ENCODE measurements at places on chromosomes 11 and 22.

DNA sequence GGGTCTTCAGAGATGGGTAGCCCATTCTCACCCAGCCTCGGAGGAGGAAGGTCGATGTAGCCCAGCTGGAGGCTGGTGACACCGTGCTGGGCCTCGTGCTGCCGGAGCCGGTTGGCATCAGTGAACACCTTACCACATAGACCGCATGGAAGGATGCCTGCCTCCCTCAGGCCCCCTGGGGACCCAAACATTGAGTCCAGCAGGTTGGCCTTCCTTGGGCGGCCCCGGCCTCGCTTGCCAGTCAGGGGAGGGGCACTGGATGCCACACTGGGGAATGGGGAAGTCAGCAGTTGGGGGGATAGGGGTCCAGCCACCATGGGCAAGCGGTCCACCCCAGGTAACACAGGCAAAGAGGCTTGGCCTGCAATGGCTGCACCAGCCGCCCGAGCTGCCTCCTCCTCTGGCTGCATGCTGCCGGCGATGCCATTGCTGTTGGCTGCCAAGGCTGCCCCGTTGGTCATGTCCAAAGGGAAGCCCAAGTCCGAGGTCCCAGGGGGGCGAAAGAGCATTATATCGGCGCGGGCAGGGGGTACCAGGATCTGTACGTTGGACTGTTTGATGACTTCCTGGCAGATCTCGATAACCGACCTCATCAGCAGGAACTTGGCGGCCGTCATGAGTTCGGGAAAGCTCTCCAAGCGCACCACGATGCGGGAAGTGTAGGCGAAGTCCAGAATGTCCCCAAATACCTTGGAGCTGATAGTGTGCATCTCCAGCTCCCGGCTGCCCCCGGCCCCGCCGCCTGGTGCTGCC, 1.4 kb downstream of the PATZ1 start:
- peak; percentile 65 for DNase-seq

DNA sequence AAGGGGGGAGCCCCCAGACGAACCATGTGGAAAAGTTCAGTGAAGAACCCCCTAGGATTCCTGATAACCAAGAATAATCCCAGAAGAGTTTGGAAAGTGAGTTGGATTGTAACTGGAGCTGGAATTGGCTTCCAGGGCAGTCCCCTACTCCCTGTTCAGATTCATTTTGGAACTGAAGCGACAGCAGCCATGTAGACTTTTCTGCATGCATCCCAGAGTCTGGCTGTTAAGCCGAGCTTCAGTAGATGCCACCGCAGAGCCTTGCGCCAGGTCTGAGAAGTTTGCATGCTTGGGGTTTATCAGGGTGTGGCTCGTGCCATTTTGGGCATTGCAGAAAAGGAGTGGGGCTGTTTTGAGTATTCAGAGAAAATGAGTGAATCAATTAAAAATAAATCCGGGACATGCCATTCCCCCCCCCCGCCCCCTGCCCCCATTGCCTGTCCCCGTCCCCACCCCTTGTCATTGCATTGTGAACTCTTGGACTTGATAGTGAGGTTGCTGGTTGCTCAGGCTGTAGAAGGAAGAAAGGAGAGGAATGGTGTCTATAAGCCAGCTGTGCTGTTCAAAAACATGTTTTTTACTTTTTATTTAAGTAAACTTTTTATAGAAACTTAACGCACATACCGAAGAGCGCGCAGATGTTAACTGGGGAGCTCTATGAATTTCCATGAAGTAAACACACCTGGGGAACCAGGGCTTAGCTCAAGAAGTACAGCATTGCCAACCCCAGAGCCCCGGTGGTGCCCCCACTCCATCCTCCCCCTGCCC, 71.2 kb downstream of the LDLRAD3 start:
- DNase-seq: no peak

GRCh38 chr11:62542111-62542745, 4.4 kb downstream of the AHNAK start:
- no peak for DNase-seq

DNA sequence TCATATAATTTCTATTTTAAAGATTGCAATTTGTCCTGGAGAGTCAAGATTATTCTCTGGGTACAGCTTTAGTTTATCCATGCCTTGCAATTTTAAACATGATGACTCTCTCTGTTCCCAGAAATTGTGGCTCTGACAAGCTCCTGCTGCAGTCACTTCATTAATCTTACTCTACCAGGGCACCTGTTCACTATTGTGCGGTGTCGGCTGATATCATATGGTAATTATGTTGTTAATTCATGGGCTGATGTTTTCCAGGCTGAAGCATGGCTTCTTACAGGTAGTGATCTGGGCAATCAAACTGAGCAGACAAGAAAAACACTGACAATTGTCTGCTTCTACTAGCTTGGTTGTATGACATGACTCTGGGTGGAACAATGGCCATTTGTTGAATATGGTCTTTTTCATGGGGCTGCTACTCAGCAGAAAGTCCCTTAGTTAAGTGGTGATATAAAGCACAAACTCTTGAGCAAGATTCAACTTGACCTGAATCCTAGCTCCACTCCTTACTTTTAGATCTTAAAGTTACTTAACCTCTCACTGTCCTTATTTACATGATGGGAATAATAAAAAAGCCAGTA, 230.7 kb downstream of the FAT3 start:
- no peak for DNase-seq

DNA sequence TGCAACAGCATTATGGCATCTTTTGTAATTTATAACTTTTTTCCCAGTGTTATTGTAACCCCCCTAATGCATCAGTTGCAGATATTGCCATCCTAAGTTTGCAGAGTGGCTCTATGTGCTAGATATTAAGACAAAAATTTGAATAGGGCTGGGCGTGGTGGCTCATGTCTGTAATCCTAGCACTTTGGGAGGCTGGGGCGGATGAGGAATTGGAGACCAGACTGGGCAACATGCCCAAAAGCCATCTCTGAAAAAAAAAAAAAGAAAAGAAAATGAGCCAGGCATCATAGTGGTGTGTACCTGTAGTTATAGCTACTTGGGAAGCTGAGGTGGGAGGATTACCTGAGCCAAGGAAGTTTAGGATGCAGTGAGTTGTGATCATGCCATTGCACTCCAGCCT, 50.1 kb upstream of the MUC15 start:
- DNase-seq: no peak

GRCh38 chr11:101748572-101749344, 165.0 kb upstream of the TRPC6 start:
- no peak for DNase-seq

DNA sequence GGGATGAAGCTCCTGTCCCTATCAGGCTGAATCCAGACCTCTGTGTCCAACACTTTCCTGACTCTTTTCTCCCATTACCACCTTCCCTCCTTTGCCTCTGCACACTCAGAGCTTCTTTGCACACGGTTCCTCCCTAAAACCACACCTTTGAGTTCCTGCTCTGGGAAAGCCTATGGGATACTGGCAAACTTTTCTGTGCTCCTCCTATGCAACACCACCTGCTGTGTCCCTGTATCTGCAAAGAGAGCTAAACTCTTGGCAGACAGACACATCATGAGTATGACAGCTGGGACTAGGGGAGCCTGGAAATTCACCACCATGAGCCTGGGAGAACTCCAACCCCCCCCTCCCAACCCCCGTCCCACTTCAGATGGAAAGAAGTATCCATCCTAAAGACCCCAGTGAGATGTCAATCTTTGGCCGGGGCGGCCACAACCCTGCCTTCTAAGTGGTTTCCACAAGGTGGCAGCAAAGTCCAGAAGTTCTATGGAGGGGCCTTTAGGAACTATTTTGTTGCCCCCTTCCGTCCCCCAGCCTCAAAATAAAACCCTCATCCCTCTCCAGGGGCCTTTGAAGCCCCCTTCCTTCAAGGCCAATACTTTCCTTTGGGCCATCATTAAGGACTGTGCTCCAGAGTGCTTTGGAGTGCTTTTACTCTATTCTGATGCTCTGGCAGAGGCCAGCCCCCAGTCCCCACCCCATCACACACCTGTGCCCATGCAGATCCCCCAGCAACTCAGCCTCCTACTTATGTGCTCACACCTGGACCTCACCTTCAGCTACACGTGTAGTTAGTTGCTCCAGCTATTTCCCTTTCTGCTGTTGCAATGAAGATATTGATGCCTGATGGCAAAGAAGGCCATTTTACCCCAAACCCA, 19.4 kb downstream of the HTR3A start:
- DNase-seq: peak; percentile 36

- DNase-seq: peak; percentile 8
Measured at GRCh38 chr11:95734009-95734572, 55.5 kb downstream of the FAM76B start.

- no peak for DNase-seq
Measured at GRCh38 chr11:88680806-88681205, 343.3 kb upstream of the CTSC start.

- no peak for DNase-seq
Measured at GRCh38 chr11:22449441-22449840, 111.3 kb downstream of the SLC17A6 start.

DNA sequence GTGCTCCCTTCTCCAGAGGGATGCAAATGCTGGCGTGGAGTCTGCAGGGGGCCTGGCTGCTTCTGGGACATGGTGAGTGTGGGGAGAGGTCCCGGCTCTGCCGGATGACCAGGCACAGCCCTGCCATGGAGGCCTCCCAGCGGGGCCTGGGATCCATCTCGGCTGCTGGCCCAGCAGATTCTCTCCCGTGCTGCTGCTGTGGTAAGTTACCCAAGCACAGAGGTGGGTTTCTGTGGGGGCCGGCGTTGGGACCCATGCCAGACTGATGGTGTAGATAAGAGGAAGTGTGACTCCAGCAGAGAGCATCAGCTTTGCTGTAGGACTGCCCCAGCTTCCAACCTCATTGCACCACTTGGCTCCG, 147.5 kb upstream of the B3GAT1 start:
- DNase-seq: no peak

DNA sequence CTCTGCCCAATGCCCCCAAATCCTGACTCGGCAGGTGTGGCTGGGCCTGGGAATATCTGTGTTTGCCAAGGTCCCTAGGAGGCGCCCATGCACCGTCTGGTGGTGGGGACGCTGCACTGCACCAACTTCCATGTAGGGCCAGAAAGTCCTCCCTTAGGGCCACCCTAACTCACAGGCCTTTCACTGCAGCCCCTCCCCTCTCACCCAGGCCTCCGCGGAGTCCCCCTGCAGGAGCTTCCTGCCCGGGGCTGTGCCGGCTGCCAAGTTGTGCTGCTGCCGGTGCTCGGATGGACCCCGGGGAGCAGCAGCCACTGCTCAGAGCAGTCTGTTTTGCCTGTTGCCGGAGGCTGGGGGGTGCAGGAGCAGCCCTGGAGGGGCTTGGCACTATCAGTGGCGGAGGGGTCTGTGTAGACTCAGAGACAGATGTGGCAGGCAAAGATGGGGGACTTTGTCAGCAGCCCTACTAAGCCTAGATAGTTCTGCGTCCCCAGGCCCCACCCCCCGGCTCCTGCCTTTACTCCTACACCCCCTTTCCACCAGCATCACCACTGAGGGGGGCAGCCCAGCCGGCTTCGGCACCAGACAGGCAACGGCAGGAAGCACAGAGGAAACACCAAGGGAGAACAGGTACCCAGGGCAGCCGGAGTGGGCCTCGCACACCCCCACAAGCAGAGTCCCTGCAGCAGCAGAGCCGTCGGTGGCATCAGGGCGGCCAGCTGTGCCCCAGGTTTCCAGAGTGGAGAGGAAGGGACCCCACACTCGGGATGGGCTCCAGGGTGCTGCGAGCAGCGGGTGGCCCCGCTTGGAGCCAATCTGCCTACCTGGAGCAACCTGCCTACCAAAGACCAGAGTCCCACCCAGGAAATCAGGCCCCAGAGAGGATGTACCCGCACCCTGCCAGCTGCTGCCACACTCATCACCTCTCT, 124.3 kb downstream of the TRIM29 start:
- DNase-seq: peak; percentile 5

DNA sequence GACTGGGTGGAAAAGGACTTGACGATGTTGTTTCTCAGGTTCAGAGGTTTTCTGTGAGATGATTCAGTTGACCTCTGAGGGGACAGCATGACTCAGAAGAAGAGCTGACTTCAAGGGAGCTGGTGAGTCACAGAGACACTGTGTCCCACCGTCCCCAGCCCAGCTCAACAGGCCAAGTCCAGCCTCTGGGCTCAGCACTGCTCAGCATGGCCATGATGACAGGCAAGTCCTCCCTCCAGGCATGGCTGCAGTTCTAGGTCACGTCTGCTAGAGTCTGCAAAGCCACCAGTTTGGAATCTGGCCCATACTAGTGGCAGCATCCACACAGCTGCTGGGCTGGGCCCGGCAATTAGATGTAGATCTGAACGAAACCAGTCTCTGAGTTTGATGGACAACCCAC, 12.9 kb downstream of the TRIM29 start:
- no peak for DNase-seq

Data from OCI-LY7 (cell line).